ENCODE measurements at places on chromosomes 1 and 21.

DNA sequence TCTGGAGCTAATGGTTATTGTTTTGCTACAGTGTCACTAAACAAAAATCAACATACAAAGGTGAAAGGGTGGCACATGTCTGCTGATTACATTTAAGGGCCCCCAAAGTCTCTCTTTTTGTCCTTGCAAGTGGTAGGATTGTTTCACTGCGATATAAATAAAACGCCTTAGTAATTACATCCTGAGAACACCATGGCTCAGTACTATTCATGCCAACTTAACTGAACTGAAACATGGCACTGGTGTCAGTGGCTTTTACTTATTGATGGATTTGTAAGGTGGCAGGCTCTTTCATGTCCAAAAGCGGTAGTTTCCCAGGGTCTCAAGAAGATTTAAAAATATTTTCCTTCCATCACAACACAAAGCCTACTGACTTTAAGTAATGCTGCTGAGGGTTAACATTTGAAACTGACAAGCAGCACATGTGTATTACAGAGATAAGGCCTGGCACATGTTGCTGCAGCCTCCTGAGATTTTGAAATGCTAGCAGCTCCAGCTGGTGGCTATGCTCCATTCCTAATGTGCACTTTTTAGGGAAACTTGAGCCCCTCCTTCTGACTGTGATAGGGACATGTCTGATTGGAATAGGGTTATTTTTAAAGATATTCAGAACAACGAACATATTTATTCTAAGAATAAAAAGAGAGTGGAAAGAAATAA is 86.8 kb downstream of the ATP1B1 start:
- DNase-seq: no peak

- DNase-seq: no peak
These were observed 274.8 kb upstream of the SPAG17 start for GRCh38 chr1:118459871-118460270.

DNA sequence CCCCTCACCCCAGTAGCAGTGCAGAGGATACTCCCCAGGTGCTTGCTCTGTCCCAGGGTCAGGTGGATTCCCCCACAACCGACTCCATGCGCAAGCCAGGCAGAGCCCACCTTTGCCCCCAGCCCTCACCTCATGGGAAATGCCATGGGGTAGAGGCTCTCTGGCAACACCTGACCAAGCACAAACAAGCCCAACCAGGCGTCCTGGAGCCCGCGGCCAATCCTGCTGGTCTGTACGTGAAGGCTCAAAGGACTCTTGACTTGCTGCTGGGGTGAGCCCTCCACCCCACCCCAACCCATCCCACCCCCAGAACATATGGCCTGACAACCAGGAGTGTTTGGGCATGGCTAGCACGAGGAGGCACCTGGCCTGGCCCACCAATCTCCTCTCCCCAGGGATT is 1.8 kb downstream of the ADGRB2 start:
- no peak for DNase-seq

- no peak for DNase-seq
These were observed 2.8 kb upstream of the ZBTB7B start for GRCh38 chr1:154999571-155000410.

GRCh38 chr21:37724201-37724600 is 192.1 kb downstream of the KCNJ6 start:
- no peak for DNase-seq

GRCh38 chr1:247468481-247469140 is 10.7 kb upstream of the OR2B11 start:
- no peak for DNase-seq

DNA sequence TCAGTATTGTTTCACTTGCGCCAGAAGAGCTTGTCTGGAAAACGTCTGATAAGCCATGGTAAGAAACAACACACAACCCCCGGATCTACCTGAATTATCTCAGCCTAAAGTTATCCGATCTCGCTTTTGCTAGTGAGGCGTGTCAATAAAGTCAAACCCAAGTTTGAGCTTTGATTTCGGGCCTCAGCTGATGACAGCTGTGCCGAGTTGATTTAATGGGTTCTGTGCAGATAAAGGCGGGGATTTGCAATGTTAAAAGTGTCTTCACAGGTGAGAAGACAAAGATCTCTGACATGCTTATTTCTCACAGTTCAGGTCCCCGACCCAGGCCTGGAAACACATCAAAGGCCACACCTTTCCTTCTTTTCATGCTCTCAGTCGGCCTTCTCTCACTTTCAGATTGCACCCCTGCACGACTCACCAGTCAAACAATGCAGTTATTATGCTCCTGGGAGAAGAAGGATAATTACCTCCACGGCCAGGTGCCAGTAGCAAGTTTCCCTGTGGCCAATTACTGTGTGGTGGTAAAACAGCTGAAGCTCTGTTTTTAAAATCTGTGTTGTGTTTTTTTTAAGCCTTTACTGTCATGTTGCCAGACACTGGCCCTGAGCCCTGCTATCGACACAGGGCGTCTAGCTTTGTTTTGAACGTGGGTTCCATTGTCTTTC is 245.3 kb upstream of the RUNX1 start:
- DNase-seq: no peak

DNA sequence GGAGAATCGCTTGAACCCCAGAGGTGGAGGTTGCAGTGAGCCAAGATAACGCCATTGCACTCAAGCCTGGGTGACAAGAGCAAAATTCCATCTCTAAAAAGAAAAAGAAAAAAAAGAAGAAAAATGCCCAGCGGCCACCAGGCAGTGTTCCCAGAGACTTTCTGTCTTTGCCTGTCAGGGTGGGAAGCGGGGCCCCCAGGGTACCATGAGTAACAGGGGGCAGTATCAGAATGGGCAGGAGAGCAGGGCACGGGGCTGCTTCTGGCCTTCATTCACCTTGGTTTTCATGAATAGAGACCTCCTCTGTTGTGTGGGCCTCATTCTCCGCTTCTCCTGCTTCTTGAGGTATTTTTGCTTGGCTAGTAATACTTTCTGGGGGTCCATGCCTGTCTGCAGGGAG is 20.4 kb downstream of the SLC26A9 start:
- DNase-seq: no peak

DNA sequence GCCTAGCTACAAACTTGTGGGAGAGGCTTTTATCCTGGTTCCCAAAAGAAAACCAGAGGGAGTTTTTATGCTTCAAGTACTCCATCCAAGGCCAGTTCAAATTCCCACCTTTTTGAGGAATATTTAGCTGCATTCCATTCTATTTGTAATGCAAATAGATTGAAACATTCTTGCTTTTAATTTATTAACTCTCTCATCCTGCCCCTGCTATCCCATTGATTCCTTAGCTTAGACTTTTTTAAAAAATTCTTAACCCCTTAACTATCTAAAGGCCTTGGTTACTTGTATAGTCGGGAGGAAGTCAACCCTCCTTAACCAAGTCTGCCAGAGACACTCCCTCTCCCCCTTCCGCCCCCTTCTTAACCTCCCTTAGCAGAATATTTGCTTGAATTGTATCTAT is 2.5 kb upstream of the MOV10 start:
- no peak for DNase-seq

DNA sequence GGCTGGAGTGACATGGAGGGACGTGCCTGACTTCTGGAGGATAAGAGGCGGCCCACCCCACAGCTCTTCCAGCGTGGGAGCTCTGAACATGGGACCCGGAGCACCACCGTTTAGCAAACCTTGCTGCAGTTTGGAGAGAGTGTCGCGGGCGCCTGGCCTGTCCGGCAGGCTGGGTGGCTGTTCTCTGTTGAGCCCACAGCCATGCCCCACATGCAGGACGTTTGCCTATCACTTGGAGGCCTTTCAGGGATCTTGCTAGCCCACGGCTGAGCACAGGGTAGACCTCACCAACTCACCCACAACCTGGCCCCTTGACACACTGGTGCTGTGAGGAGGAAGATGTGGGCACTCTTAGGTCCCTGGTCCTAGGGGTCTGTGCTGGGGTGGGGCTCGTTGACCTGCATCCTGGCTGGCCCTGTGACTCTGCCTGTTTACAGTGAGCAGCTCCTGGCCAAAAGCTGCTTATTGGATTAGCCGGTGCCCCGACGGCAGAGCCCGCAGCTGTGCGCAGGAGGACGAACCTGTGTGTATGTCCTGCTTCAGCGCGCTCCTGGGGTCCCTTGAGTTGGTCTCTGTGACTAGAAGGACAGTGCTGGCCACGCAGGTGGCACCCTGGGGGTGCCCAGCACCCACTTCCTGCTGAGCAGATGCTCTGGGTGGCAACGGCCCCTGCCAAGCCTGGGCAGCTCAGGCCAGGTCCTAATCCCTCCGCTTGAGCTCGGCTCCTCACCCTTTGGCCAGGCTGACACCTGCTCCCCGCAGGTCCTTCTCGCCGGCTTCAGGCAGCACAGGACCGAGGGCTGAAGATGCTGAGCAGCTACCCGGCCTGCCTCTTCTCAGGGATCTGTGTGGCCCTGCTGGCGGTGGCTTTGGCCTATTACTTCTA is 72.4 kb upstream of the TRAPPC10 start:
- DNase-seq: no peak

DNA sequence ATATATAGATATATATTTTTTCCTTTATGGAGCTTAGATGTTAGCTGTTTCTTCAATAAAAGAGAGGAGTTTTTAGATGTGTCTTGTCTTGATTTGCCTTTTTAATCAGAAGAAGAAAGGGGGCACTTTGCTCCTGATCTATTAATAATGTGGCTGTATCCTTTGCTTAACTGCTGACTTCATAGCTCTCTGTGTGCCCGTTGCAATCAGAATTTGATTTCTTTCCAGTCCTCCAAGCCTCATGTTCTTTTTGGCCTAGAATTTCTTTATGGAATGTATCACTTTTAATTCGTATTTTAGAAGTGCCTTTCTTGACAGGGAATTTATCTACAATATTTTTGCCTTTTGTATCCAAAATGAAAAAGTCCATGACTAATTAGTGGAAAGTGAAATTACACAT is 85.3 kb downstream of the C1orf21 start:
- no peak for DNase-seq

DNA sequence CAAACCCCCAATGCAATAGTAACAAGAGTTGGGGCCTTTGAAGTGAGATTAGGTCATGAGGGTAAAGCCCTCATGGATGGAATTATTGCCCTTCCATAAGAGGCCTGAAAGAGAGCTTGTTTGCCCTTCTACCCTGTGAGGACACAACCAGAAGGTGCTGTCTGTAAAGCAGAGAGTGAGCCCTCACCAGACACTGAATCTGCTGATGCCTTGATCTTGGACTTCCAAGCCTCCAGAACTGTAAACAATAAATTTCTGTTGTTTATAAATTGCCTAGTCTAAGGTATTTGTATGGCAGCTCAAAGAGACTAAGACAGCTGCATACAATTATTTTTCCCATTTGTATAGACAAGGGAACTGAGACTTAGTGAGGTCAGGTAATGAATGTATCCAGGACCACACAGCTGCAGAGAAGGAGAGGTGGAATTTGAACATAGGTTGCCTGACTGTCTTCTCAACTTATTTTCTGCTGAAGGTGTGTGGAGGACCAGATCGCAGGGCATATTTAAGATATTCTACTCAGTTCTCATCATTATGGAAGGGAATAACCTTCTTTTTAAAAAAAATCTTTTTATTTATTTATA is 18.7 kb downstream of the IL23R start:
- no peak for DNase-seq

DNA sequence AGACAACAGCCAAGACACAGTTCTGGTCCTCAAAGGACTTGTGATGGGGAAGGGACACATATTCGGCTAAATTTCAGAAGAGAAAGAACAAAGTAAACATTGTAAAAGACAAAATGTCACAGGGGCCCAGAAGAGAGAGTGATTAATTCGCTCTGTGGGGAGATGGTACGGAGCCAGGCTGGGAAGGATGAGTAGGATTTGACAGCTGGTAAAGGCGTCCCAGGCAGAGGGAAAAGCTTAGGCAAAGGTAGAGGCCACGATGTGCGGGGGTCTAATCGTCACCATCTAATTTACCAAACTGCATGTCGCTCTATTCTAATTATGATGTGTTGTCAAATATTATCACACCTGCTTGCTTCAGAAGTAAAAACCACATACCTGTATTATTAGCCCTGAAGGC is 17.3 kb upstream of the EFNA1 start:
- DNase-seq: no peak

- no peak for DNase-seq
These were observed 116.8 kb downstream of the LRRC53 start for GRCh38 chr1:74395571-74395970.

DNA sequence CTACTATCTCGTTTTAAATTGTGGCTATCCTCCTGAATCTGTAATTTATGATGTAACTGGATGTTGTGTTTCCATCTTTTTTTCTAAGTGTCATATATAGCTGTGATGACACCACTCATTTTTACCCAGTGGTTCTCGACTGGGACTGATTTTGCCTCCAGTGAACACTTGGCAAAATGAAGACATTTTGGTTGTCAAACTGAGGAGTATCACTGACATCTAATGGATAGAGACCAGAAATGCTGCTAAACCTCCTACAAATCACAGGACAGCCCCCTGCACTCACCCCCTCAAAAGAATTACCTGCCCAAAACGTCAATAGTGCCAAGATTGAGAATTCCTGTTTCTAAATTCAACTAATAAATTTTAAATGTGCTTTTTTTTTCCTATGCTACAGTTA is 1.9 kb downstream of the TRMT13 start:
- DNase-seq: no peak

DNA sequence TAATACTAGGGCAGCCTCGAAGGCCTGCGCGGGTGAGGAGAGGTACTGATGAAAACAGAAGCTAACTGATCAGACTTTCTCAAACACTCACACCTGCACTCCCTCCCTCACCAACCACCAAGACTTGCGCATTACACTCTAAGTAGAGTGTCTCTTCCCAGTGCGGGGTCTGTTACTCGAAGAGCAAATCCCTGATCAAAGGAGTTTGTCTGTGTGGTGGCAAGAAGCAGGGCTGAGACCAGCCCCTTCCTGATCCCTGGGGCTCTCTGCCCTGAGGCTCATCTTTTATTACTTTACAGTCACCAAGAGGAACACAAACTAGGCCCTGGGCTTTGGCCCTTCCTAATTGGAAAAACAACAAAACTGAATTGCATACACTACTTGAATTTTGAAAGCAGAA is 19.5 kb upstream of the TSNAX start:
- DNase-seq: no peak

- no peak for DNase-seq
These were observed 76.0 kb downstream of the PAPPA2 start for GRCh38 chr1:176539018-176539417.

- no peak for DNase-seq
These were observed 104.5 kb upstream of the LMO4 start for GRCh38 chr1:87224201-87224600.

GRCh38 chr1:25724966-25725365 is 75.0 kb upstream of the SELENON start:
- DNase-seq: no peak

DNA sequence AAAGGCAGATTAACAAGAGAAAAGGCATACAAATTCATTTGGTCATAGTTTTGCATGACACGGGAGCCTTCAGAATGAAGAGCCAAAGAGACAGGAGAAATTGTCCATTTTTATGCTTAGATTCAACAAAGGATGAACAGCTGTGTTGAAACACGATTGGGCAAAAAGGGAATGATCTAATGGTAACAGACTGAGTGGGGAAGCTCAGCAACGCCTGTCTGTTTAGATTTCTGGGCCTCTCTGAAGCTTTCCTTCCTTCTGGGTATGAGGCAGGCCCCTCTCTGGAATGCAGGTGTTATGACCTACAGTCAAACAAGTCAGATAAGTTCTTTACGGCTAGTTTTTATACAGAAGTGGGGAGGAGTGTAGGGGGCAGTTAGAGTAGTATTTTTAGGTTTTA is 154.6 kb downstream of the RGS7 start:
- no peak for DNase-seq

GRCh38 chr1:200861937-200862647 is 10.7 kb upstream of the GPR25 start:
- peak; percentile 27 for DNase-seq
